Activated naive CD8-positive, alpha-beta T cell treated with anti-CD3 and anti-CD28 coated beads, Interleukin-2, amount 50 U/mL, for 24 hours (primary cell): ENCODE measurements at places on chromosomes 5 and 9.

- no peak overlapping the region for H3K4me3 ChIP-seq
- DNase-seq, result no peak
- no peaks in the 10 kb centered on the region for H3K36me3 ChIP-seq
- no peak overlapping the region for H3K27ac ChIP-seq
Observed at GRCh38 chr5:172427202-172427601, 27.1 kb downstream of the SH3PXD2B start.

GRCh38 chr5:150057996-150058395, 28.4 kb downstream of the CSF1R start:
- no peak for DNase-seq
- H3K27ac ChIP-seq, result no peak overlapping the region
- H3K4me3 ChIP-seq, result no peak overlapping the region
- H3K27me3 ChIP-seq, result no peaks in the 10 kb centered on the region

- no peak overlapping the region for H3K27ac ChIP-seq
- no peak for DNase-seq
- H3K4me3 ChIP-seq, result no peak overlapping the region
- H3K36me3 ChIP-seq, result no peaks in the 10 kb centered on the region
- H3K27me3 ChIP-seq, result no peaks in the 10 kb centered on the region
Observed at GRCh38 chr9:17251100-17251499, 116.3 kb downstream of the CNTLN start.

DNA sequence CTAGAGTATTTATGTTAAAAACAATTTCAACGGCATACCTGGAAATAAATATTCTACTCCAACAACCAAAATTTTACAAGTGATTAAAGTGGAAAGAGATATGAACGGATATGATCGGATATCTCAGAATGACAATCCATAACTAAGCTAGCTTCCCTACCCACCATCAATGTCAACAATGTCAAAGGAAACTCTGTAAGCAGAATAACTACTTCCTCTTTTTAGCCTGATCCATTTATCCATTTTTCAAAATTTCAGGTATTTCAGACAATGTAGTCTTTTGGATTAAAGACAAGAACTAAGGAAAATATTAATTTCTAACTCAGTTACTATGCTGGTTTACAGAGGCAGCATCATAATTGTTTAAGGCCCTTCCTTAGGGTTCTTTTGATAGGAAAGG, 188.7 kb downstream of the DENND1A start:
- H3K36me3 ChIP-seq, result peaks cover 2% of the 10 kb centered on the region
- H3K4me3 ChIP-seq, result no peak overlapping the region
- H3K27ac ChIP-seq, result no peak overlapping the region
- no peak for DNase-seq

DNA sequence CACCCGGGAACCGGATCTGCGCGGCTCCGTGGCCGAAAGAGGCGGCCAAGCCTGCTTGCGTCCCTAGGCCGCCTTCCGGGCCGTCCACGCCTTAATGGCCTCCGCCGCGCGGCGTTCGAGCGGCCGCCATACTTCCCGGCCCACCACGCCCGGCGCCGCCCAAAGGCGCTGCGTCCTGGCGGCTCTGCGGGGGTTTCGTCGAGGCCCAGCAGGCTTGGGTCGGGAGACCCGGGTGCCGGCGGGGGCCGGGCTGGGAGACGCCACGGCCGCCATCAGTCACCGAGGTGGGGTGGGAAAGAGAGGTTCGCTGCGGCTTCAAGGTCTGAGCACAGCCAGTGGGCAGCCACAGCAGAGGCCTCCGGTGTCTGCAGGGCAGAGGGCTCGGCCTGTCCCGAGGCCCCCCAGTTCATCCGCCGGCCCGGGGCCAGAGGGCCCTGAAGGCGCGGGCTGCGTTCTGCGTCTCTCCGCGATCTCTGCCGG, 545.8 kb upstream of the CDH10 start:
- H3K4me1 ChIP-seq, result no peaks in the 10 kb centered on the region
- no peaks in the 10 kb centered on the region for H3K36me3 ChIP-seq
- H3K27ac ChIP-seq, result no peak overlapping the region
- H3K27me3 ChIP-seq, result no peaks in the 10 kb centered on the region

DNA sequence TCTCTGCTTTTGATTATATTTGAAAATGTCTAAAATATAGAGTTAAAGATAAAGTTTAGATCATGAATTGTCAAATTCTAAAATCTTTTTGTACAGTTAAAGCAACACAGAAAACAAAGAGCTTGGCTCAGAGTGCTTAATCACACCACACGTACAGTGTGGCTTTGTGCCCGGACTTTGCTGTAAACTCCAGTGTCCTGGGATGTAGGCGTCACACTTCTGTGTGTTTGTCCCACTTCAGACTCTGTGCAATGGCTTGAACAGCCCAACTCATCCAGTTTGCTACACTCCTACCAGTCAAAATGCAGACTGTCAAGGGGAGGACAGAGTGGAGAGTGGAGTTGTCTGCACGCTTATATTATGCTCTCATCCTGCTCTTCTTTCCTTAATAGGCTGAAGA, 45.3 kb downstream of the SMARCA2 start:
- peaks cover 13% of the 10 kb centered on the region for H3K4me1 ChIP-seq
- peaks cover 45% of the 10 kb centered on the region for H3K36me3 ChIP-seq
- no peak overlapping the region for H3K27ac ChIP-seq

DNA sequence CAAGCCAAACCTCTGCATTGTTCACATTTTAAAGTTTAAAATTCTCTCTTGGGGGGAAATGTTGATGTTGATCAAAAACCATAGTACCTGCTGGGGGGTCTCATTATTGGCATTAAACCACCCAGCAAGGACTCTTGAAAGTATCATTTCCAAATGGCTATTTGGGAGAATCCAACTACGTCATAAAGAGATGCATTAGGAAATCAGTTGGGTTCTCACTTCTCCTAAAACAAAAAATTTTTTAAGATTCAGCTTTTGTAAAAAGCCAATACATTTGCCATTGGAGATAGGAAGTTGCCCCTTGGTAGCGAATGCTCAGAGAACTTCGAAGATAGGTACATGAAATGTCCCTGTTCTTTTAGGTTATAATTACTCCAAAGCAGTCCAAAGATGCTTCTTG, 96.4 kb downstream of the GNAQ start:
- H3K36me3 ChIP-seq, result peaks cover 4% of the 10 kb centered on the region
- no peak overlapping the region for H3K4me3 ChIP-seq
- no peak for DNase-seq
- H3K27ac ChIP-seq, result no peak overlapping the region
- no peaks in the 10 kb centered on the region for H3K27me3 ChIP-seq
- peaks cover 24% of the 10 kb centered on the region for H3K4me1 ChIP-seq

GRCh38 chr5:107253246-107253645, 417.5 kb downstream of the EFNA5 start:
- no peaks in the 10 kb centered on the region for H3K27me3 ChIP-seq
- no peak for DNase-seq
- no peaks in the 10 kb centered on the region for H3K4me1 ChIP-seq
- H3K36me3 ChIP-seq, result no peaks in the 10 kb centered on the region

DNA sequence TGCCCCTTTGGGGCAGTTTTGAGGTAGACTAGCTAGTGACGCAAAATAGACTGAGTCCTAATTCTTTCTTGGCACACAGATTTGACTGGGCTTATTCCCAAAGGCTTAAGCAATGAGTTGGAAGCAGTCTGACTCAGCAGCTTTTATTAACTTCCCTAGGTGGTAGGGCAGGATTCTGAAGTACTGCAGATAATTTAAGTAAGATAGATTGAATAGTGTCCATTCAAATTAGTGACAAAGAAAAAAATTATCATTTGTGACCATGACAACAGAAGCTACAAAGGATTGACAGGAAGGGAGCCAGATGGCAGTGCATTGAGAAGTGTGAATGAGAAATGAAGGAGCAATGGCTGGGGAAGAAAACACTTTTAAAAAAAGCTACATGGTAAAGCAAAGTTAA, 649.4 kb downstream of the CDH9 start:
- no peak for DNase-seq
- no peak overlapping the region for H3K4me3 ChIP-seq
- H3K27ac ChIP-seq, result no peak overlapping the region
- H3K36me3 ChIP-seq, result no peaks in the 10 kb centered on the region

GRCh38 chr9:79801459-79801858, 229.7 kb downstream of the TLE4 start:
- H3K27ac ChIP-seq, result no peak overlapping the region
- H3K4me1 ChIP-seq, result no peaks in the 10 kb centered on the region
- no peaks in the 10 kb centered on the region for H3K27me3 ChIP-seq
- no peak overlapping the region for H3K4me3 ChIP-seq
- DNase-seq, result no peak

DNA sequence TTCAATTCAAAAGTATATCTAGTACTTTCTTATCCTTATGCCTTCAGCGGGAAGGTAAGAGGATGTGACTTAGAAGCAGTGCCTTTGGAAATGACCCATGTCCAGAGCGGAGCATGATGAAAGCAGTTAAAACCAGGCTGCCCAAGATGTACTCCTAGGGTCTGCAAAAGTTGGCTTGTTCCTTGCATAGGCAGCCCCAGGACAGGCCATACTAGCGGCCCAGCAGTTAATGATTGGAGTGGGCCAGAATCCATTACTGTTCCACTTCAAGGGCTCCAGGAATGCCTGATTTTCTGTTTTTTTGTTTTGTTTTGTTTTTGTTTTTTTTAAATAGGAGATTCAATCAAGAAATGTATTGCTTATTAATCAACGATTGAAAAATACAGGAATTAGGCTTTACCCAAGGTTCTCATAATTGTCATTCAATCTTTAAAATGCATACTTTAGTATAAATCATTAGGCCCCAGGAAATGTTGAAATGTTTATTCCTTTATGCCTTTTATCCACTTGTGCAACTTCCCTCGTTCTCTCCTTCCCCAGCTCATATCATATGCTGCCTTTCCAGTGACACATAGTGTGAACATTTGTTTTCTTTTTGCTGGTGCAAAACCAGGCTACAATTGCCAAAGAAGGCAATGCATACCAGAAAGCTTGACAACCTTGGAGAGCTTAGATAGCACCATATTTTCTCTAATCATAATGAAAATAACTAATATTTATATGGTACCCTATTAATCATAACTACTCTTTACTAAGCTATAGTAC, 190.8 kb downstream of the ARHGEF28 start:
- no peak overlapping the region for H3K4me3 ChIP-seq
- peaks cover 8% of the 10 kb centered on the region for H3K27me3 ChIP-seq
- no peaks in the 10 kb centered on the region for H3K4me1 ChIP-seq
- H3K27ac ChIP-seq, result no peak overlapping the region

- peaks cover 2% of the 10 kb centered on the region for H3K4me1 ChIP-seq
- H3K27ac ChIP-seq, result no peak overlapping the region
- peaks cover 36% of the 10 kb centered on the region for H3K36me3 ChIP-seq
Observed at GRCh38 chr9:122239722-122240121, 11.0 kb upstream of the LHX6 start.

- H3K27ac ChIP-seq, result no peak overlapping the region
- peaks cover 2% of the 10 kb centered on the region for H3K27me3 ChIP-seq
- DNase-seq, result no peak
- no peak overlapping the region for H3K4me3 ChIP-seq
Observed at GRCh38 chr5:101637599-101637998, 658.5 kb downstream of the SLCO4C1 start.

DNA sequence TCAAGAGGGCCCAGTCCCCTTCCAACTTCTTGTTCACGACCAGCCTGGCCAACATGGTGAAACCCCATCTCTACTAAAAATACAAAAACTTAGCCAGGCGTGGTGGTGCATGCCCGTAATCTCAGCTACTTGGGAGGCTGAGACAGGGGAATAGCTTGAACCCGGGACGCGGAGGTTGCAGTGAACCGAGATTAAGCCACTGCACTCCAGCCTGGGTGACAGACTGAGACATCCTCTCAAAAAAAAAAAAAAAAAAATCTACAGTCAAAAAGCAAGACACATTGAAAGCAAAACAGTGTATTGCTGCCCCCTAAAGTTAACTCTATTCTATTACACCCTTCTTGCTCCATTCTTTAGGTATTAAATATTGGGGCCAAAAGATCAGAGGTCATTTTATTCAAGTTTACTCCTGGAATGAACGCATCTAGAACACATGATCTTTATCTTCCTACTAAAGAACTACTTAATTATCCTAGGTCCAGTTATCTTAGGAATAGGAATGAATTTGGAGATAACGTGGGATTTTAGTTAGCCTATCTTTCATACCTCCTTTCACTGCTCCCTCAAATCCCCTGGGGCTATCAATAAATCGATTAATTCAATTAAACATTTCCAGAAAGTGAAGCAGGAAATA, 2.4 kb downstream of the ATG12 start:
- peak overlapping the region; percentile 96 for H3K4me3 ChIP-seq
- H3K27ac ChIP-seq, result peak overlapping the region; percentile 100
- no peak for DNase-seq
- H3K27me3 ChIP-seq, result no peaks in the 10 kb centered on the region
- peaks cover 51% of the 10 kb centered on the region for H3K4me1 ChIP-seq
- peaks cover 26% of the 10 kb centered on the region for H3K36me3 ChIP-seq

DNA sequence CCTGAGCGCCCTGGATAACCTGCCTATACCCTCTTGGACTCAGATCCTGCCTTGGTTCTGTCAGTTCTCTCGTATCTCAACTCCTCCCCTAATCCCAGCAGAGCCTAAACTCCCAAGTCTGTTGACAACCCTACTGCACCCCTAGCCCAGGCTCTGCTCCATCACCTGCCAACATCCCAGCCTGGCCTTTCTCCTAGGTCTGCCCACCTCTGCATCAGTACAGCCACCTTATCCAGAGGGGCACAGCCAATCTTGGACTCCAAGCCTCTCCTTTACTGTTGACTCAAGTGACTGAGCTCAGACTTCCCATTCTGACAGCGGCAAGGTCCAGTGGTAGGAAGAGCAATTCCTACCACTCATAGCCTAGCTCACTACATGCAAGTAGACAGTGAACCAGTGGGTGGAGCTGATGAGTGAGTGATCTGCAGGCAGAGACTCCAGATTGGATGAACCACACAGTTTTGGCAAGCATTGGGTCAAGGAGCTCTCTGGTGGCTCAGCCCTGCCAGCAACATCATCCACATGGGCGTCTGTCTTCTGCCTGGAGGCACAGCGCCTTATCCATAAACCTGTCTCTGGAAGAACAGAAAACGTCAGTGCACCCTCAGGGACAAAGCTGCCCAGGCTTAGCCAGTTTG, 26.5 kb downstream of the TRMO start:
- peaks cover 6% of the 10 kb centered on the region for H3K4me1 ChIP-seq
- no peak overlapping the region for H3K27ac ChIP-seq
- H3K36me3 ChIP-seq, result peaks cover 3% of the 10 kb centered on the region

- no peak for DNase-seq
- no peaks in the 10 kb centered on the region for H3K4me1 ChIP-seq
- no peak overlapping the region for H3K27ac ChIP-seq
- H3K36me3 ChIP-seq, result no peaks in the 10 kb centered on the region
- H3K4me3 ChIP-seq, result no peak overlapping the region
Observed at GRCh38 chr5:118253225-118254061, 734.9 kb downstream of the DTWD2 start.

DNA sequence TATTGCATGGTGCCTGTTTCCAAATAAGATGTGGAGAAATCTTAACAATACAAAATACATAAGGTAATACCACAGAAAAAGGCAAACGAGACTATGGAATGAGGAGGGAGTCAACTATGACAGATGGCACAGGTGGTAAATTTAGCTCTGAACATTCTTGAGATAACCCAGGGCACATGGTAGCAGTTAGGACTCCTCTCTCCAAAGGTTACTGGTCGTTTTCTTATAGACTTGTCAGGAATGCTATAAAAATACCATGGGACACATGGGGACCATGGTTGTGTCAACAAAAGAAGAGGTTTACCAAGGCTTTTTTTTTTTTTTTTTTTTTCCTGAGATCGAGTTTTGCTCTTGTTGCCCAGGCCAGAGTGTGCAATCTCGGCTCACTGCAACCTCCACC, 209.4 kb upstream of the RFX3 start:
- H3K4me3 ChIP-seq, result no peak overlapping the region
- no peak overlapping the region for H3K27ac ChIP-seq
- peaks cover 23% of the 10 kb centered on the region for H3K4me1 ChIP-seq
- no peaks in the 10 kb centered on the region for H3K27me3 ChIP-seq
- DNase-seq, result no peak
- H3K36me3 ChIP-seq, result no peaks in the 10 kb centered on the region

- no peaks in the 10 kb centered on the region for H3K27me3 ChIP-seq
- no peak overlapping the region for H3K27ac ChIP-seq
- H3K36me3 ChIP-seq, result no peaks in the 10 kb centered on the region
- no peak for DNase-seq
Observed at GRCh38 chr9:9819886-9820285, 792.9 kb downstream of the PTPRD start.
